ENCODE measurements at places on chromosomes 7 and 10.
A peak's percentile ranks its signal among the peaks of the same experiment; 100 is the strongest.

DNA sequence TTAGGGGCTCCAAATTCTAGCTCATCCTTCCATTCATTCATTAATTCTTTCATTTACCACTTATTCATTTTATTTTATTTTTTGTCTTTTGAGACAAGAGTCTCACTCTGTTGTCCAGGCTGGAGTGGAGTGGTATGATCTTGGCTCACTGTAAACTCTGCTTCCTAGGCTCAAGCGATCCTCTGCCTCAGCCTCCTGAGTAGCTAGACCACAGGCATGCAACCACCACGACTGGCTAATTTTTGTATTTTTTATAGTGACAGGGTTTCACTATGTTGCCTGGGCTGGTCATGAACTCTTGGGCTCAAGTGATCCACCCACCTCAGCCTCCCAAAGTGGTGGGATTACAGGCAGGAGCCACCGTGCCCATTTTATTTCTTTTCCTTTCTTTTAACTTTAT lies 31.6 kb downstream of the FGF8 start:
- DNase-seq: peak; percentile 7

DNA sequence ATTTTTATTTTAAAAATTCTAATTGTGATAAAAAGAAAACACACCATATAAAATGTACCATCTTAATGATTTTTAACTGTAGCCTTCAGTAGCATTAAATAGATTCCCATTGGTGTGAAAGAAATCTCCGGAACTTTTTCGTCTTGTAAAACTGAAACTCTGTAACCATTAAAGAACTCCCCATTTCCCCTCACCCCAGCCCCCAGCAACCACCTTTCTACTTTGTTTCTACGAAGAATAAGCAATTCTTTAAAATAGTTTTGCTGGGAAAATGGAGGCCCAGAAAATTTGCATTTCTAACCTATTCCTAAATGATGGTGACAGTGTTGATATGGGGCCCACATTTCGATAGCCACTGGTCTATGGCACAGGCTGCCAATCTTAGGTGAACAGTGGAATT lies 305.4 kb upstream of the PFKP start:
- DNase-seq: no peak

DNA sequence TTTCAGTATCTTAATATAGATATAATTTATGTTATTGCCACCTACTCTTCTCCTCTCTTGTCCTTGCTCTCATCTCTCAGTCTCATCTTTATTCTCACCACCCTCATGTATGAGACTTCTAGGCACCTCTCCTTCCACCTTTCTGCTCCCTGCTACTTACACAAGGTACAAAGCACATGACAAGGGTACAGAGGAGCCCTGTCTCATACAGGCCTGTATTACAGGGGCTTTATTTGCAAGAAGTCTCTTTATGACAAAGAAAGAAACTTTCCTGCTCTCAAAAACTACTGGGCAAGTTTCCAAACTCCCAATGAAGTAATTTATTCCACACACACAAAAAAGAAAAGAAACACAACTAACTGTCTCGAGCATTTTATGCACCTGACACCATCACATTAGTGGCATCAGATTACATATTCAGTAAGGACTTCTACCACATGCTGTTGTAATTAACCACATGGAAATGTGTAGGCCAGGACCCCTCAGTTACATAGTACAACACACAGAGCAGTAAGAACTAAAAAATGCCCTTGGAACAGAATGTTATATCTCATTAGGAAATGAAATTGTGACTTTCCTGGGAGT lies 253.1 kb downstream of the FZD1 start:
- peak; percentile 40 for DNase-seq

GRCh38 chr7:74082770-74083116 lies 861 bp upstream of the LIMK1 start:
- no peak for DNase-seq

GRCh38 chr10:91617072-91617609 lies 15.7 kb downstream of the PPP1R3C start:
- peak; percentile 93 for DNase-seq

DNA sequence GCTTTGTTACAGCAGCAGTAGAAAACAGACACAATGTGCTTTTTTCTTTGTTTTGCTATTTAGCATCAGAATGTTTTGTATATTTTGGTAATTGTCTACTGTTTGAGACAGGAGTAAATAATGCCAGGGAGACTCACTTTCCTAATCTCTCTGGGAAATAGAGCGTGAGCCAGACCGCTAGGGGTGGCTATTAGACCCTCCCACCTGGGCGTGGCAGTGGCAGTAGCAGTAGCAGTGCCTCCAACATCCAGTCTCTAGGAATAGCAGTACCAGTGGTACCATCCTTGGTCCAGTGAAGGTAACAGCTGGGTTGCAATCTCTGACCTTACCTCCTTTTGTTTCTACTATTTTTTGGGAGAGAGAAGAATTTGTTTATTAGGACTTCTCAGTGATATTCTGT lies 165.7 kb upstream of the MAGI2 start:
- DNase-seq: no peak

GRCh38 chr7:85095366-85095765 lies 91.5 kb downstream of the SEMA3D start:
- peak; percentile 39 for DNase-seq

- DNase-seq: peak; percentile 84
Observed at GRCh38 chr7:102044984-102045673, 227.7 kb downstream of the CUX1 start.

GRCh38 chr7:40546616-40547501 lies 412.1 kb downstream of the SUGCT start:
- peak; percentile 71 for DNase-seq

DNA sequence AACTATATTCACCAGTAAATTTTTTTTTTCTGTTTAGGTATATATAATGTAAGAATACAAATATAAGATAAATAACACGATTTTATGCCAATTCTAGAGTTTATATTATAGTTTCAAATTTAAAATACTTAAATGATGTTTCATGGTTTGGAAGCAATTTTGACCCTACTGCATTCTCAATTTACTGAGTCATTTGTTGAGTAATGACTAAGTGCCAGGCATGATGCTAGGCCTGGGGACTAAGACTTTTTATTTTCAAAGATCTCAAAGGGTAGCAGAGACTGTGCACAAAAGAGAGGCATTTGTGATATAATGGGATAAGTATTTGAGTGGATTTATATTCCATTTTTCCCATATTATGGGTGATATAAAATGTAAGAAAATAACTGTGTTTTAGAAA lies 78.9 kb upstream of the SMIM30 start:
- peak; percentile 79 for DNase-seq

- peak; percentile 25 for DNase-seq
Observed at GRCh38 chr7:108196004-108196403, 65.8 kb upstream of the LAMB4 start.

DNA sequence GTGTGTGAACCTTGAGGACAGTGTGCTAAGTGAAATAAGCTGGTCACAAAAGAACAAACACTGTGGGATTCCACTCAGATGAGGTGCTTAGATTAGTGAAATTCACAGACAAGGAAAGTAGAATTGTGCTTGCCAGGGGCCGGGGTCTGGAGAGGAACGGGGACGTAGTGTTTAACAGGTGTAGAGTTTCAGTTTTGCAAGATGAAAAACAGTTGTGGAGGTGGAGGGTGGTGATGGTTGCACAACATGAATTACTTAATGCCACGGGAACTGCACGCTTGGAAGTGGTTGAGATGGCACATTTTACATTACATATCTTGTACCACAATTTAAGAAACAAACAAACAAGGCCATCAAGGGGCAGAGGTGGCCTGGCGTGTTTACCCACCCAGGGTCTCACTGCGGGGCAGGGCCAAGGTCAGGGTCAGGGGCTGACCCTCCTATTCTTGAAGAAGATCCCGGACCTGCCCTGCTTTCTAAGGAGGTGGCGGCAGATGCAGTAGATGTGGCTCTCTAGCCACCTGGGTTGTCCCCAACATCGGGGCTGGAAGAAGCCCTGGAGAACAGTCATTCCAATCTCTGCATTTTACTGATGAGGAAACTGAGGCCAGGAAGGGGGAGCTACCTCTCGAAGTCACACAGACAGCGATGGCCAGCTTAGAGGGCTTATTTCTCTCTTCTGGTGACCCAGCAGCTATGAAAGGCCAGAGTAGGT lies 91.5 kb upstream of the LRRC4 start:
- peak; percentile 26 for DNase-seq

DNA sequence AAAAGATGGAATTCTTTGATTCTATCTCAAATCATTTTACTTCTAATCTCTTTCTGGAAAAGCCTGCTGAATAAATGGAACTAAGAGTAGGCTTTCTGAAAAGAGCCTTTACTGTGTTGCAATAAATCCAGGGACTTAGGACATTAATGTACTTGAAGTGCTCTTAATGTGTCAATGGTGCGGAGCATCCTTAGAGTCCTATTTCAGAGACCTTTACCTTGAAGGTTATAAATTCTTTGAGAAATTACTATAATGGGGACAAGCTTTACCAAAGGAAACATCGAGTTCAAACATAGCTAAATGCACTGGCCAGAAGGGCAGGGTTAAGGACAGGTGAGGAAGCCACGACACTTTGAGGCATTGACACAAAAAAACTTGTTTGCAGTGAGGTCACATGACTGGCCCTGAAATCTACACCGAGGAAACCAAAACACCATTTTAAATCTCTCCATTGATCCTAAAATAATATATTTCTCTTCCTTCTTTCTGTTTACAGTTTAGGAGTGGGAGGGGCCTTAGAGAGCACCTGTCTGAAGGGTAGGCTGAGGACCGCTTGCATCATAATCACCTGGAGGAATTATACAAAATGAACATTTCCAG lies 48.1 kb upstream of the EXOC6 start:
- DNase-seq: no peak

DNA sequence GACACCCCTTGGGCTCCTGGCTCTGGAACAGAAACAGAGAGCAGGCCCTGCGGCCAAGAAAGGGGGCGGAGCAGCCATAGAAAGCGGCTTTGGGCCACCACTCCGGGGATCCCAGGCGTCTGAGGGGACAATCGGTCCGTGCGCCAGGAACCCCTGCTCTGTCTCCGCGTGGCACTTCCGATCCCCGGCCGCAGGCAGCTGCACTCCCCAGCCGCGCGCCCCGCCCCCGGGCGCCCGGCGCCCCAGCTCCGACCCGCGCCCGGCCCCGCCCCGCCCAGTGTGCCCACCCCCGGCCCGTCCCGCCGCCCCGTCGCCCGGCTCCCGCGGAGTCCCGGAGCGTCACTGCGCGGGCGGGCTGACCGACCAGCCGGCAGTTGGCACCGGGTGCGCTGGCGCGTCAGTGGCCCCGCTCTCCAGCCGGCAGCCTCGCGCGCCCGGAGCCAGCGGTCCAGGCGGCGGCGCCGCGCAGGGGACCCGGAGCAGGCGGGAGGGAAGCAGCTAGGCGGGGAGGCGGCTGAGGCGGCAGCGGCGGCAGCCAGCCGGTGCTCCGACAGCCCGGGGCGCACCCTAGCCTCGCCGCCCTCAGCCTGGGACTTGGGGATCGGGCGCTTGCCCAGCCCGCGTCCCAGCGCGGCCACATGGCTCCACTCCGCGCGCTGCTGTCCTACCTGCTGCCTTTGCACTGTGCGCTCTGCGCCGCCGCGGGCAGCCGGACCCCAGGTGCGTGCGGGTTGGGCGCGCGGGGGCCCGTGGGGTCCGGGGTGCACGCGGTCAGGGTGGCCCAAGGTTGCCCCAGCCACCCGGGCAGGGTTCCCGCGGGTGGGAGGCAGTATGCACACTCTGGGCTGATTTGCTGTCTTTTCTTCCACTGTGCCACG lies at the start of gene ADAMTS14:
Gene ADAMTS14 (plus strand): TSS at position 342 of the 878 bp plus-strand sequence. CDS start 297 bp downstream, at position 639.
- DNase-seq: peak; percentile 36

Data from choroid plexus epithelial cell (primary cell).